Glomerular endothelial cell (primary cell): ENCODE measurements at places on chromosomes 12 and 14. TPM values are rescaled to one million over a fixed set of nuclear protein-coding genes. Genes with fewer than 3 reads are reported as not detected.

The TMEM132C gene
- total RNA-seq, result not detected in 2 replicates

The DEPDC4 gene
- total RNA-seq, result 0.15 and 0.41 TPM in 2 replicates

The HOXC13 gene
- not detected in 2 replicates for total RNA-seq

The MYBPC1 gene
- not detected in 2 replicates for total RNA-seq

DNA sequence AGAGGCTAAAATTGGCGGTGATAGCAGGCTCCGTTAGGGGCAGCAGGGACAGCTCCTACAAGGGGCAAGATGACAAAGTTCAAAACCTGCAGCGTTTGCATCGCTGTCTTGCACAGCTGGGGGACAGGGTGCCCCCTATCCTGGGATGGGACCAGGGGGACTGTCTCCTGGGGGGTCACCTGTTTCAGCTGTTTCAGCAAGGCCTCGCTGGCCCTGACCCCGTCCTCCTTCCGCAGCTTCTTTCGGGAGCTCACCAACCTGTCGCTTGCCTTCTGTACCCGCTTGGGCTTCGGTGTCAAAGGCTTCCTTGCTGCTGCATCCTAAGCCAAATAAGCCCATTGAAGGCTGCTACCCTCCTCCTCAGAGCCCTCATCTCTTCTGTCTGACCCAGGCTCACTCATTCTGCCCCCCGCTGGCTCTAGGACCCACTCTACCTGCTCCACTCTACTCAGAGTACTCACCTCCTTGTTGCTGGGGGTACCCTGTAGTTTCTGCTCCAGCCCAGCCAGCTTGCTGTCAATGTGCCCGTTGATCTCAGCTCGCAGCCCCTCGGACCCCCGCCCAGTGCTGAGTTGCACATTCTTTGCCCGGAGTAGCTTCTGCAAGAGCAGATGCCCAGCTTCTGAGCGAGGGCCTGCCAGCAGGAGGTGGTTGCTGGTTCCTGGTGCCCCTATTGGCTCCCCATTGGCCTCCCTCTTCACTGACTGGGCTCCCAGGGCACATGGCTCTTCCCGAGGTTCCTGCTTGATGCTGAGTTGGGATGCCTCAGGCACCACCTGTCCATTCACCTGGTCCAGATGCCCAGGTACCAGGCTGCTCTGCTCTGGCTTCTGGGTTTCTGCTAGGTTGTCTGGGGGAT, 12.4 kb upstream of the PRKAG1 start:
- no peak for DNase-seq

DNA sequence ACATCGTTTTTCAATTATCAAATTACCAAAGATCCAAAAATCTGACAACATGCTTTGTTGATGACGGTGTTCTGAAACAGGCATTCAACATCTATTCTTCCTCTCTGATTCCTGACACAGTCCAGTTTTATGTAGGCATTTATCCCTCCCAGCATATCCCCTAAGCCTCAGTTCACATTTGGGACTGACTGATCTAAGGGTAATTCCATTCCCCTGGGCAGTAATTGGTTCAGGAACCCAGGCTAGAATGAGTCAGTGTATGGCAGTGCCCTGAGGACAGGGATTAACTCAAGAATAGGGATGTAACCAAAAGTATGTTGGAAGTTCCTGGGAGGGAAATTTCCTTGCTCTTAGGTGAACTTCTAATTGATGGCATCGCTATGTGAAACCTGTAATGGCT, 10.3 kb upstream of the PCNX1 start:
- DNase-seq, result no peak
